ENCODE measurements at places on chromosomes 11 and 22.
A peak's percentile ranks its signal among the peaks of the same experiment; 100 is the strongest.

DNA sequence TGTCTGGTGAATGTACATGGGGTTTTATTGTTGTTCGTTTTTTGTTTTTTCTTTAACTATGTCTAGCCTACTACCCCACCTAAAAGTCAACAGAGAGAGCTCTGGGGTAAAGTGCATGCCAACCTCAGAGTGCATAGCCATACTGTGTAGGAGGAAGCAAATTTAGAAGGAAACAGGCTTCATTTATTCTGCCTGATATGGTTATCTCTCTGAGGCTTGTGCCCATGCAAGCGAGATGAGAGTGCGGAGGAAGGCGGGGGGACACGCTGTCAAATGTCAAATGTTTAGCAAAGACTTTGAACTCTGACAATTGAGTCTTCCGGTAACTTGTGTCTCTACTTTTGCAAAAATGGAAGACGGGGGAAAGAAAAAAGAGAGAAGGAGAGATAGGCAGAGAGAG lies 295.5 kb downstream of the ETS1 start:
- DNase-seq: no peak

GRCh38 chr11:975827-976226 lies 50.2 kb downstream of the AP2A2 start:
- no peak for DNase-seq

DNA sequence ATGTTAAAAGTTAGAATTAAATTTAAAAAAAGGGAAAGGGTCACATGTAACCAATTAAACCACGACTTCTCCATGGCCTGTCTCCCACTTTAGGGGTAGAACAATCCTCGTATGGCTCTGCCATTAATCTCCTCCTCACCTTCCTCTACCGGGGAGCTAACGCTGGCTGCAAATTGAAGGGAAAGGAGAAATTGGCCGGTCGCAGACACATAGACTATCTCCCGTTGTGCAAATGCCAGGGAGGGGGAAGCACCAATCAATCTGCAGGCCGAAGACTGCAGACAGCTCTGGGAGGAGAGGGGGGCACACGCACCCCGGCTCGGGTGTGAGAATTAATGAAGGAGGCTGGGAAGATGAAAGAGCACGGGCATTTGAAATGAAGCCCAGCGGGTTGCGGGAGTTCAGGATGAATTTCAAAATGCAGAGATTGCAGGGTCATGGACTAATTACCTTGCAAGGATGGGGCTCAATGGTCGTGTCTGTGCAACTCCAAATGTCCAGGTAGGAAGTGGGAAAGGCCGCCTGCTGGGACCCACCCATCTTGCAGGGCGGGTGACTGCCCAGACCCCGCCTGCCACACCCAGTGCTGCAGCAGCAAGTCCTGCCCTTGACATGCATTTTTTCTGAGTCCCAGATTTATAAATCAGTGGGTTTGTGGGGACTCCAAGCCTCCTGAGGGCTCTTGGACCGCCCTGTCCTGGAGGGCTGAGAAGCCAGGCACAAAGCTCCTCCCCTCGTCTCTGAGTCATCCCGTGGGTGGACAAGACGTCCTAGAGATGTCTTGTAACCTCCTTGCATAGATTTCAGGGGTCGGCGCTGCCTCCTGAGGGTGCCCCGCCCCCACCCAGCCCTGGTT lies 534.2 kb downstream of the TBC1D22A start:
- no peak for DNase-seq

DNA sequence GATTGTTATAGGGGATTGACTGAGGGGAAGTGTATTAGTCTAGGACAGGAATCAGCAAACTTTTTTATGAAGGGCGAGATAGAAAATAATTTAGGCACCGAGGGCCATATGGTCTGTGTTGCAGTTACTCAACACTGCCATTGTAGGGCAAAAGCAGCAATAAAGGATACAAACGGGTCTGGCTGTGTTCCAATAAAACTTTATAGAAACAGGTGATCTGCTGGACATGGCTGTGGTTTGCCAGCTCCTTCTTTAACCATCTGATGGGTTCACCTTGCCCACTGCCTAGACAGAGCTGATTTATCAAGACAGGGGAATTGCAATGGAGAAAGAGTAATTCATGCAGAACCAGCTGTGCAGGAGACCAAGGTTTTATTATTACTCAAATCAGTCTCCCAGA lies 20.0 kb downstream of the PRR5L start:
- no peak for DNase-seq

DNA sequence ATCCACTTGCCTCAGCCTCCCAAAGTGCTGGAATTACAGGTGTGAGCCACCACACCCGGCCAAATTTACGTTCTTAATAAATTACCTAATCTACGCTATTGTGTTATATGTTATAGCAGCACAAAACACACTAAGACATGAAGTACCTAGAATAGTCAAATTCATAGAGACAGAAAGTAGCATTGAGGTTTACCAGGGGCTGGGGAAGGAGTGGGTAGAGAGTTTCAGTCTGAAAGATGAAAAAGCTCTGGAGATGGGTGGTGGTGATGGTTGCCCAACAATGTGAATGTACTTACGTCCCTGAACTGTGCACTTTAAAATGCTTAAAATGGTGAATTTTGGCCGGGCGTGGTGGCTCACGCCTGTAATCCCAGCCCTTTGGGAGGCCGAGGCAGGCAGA lies 65.7 kb upstream of the NUP50 start:
- DNase-seq: no peak

- no peak for DNase-seq
These were observed 36.5 kb downstream of the SYTL2 start for GRCh38 chr11:85774256-85775101.

GRCh38 chr11:118139578-118139977 lies 13.0 kb downstream of the SCN4B start:
- DNase-seq: no peak

GRCh38 chr11:6587360-6587953 lies 16.0 kb downstream of the RRP8 start:
- DNase-seq: no peak

DNA sequence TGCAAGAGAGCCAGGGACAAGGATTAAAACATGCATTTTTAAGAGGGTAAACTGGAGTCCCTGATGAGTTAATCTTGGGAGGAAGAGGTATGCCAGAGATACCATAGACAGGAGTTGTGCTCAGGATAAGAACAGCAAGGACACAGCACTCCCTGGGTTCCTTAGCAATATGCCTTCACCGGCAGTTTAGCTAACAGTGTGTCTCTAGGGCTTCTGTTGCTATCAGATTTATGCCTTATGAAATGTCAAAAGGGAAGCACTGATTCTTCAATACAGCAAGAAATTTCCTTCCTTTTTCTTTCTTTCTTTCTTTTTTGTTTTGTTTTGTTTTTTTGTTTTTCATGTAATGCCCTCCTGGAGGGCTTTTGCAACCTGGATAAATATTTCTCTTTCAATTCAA lies 71.3 kb upstream of the LARGE1 start:
- no peak for DNase-seq

DNA sequence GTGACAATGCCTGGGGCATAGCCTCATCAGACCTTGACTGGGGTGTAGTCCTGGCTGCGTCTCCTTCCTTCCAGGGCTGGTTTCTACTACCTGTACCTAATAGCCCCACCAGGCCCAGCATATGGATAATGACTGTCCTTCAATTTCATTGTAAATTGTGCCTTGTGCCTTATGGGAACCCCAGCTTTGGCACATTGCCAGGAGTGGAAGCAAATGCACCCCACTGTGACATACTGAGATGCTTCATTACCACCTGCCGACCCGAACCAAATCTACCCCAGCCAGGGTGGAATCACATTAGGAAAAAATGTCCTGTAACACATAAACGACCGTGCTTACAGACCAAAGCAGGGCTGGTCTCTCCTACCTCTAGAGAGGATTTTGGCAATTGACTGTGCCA lies 7.3 kb downstream of the TOP3B start:
- DNase-seq: no peak

GRCh38 chr11:9150501-9150900 lies 59.1 kb upstream of the SCUBE2 start:
- DNase-seq: no peak

- DNase-seq: no peak
These were observed 42.1 kb downstream of the CLMP start for GRCh38 chr11:123152951-123153350.

GRCh38 chr11:15770798-15771414 lies 585.4 kb downstream of the SOX6 start:
- no peak for DNase-seq

DNA sequence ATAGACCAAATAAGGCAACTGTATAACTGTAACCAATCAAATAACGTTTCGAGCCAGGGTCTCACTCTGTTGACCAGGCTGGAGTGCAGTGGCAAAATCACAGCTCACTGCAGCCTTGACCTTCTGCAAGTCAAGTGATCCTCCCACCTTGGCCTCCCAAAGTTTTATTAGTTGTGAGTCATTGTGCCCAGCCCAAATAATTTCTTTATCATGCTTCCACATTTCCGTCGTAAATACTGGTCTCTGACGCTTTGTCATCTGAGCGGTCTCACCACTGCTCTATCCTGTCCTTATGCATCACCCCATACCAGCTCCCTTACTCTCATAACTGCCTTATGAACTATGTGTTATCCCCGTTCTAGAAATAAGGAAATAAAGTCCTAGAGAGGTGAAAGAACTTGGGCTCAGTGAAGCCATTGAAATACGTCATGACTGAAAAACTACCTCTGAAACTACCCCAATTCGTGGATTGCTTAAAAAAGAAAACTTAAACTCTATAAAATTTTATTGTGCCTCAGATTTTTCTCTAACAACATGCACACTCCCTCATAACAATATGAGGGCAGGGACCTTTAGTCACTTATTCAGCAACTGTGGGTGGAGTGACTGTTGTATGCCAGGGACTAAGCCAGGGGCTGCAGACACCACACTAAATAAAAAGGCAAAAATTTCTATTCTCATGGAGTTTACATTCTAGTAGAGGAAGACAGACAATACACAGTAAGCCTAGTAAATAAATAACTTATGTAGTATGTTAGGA lies 15.8 kb upstream of the RTN4RL2 start:
- no peak for DNase-seq

DNA sequence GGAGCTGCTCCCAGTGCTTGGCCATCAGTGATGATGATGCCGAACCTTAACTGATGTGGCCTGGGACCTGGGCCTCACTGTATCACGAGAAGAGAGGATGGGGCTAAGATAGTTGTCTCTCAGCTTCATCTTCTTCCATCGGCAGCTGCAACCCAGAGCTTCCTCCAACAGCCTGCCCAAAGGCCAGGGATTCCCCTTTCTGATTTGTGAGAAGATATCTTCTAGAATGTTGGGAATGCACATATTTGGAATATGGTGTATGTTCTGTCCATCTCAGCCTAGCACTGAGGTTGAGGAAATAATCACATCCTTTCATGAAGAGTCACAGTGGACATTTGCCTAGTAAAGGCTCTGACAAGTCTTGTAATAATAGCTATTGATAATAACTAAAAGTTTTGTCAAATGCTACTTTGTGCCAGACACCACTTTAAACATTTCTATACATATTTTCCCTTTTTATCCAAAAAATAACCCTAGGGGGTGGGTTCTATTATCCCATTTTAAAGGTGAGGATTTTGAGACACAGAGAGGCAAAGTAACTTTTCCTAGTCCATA lies 73.1 kb downstream of the COMMD9 start:
- DNase-seq: no peak

DNA sequence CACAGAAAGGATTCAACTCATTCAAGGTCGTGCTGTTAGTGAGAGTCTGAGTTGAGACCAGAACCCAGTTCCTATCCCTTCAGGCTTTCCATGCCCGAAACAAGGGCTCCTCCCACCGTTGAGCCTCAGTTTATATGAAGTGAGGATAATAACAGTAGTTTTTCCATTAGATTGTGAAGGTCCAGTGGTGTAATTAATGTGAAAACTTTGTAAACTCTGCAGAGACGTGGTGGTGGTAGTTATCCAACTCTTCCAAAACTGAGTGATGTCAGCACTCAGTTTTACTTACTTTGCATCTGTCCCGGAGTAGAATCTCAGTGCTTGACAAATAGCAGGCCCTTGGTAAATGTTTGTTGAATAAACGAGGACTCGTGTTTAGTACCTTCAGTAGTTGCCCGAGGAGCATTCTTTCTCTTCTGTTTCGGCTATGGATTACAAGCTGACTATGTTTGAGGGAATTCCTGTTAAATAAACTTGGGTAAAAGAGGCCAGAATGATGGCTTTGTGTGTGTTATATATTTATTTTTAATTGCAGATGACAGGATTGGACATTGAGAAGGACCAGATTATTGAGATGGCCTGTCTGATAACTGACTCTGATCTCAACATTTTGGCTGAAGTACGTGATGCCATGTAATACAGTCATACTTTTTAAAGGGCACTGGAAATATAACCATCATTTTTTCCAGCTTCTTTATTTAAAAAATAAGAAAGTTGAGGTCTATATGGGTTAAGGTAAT lies 1.0 kb downstream of the REXO2 start:
- no peak for DNase-seq

GRCh38 chr11:64233913-64234586 lies at the start of gene VEGFB:
VEGFB (plus strand) TSS chr11:64234584; CDS start chr11:64234834, 250 bp downstream.
- no peak for DNase-seq

GRCh38 chr11:10528121-10528520 lies 12.9 kb downstream of the RNF141 start:
- DNase-seq: no peak

DNA sequence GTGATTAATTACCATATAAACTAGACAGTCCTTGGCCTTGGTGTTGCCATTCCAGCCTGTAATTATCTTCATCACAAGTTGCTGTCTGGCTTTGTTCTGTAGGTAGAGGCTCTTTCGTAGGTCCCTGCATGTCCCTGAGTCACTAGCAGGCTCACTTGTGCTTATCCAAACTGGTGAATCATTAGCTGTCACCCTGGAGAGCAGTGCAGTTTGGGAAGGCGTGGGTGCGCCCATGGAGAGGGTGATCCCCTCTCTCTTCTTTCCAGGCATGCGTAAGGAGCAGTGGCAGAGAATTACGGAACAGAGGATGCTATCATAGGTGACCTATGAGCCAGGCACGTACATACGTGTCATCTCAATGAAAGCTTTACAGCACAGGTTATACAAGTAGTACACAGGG lies 11.0 kb upstream of the EHF start:
- no peak for DNase-seq

- DNase-seq: no peak
These were observed 36.2 kb upstream of the BRSK2 start for GRCh38 chr11:1353383-1354124.

- DNase-seq: no peak
These were observed 375.1 kb downstream of the BUD13 start for GRCh38 chr11:116397602-116398084.

- peak; percentile 33 for DNase-seq
These were observed 324.4 kb downstream of the NTM start for GRCh38 chr11:131694526-131695424.

DNA sequence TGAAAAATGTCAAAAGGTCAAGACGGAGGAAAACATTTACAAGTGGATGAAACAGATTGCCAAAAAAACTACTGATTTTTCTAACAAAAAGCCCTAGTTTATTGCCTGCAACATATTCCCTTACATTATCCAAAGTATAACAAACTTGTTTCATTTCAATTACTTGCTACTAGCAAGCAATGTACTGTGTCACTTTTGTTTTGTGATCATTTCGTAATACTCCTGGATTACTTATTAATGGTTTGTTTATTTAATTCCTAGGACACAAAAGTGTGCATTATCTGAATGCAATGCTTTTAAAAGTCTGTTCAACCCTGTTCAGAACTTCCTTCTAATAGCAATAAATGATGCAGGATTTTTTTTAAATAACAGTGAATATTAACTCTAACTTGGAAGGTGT lies 50.9 kb downstream of the CCDC34 start:
- DNase-seq: no peak
